ENCODE measurements at places on chromosomes 3 and 15. TPM values are rescaled to one million over a fixed set of nuclear protein-coding genes. Genes with fewer than 3 reads are reported as not detected.

DNA sequence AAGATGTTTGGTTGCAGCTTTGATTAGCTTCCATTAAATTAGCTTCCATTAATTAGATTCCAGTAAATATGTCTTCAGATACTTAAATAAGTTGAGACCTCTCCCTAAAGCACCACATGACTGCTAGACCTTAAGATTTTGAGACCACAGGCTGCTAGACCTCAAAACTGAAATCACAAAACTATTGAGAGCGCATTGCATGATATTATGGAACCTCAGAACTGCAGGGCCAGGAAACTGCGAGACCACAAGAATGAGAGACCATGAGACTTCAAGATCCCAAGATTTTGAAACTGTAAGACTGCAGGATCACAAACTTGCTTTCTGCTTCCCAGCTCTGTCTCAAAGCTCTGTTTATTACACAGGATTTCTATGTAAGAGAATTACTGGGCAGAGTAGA is 87.4 kb downstream of the TRIM42 start:
- no peak overlapping the region for H3K27ac ChIP-seq
- H3K27me3 ChIP-seq: no peaks in the 10 kb centered on the region
- H3K36me3 ChIP-seq: no peaks in the 10 kb centered on the region
- no peaks in the 10 kb centered on the region for H3K4me1 ChIP-seq

DNA sequence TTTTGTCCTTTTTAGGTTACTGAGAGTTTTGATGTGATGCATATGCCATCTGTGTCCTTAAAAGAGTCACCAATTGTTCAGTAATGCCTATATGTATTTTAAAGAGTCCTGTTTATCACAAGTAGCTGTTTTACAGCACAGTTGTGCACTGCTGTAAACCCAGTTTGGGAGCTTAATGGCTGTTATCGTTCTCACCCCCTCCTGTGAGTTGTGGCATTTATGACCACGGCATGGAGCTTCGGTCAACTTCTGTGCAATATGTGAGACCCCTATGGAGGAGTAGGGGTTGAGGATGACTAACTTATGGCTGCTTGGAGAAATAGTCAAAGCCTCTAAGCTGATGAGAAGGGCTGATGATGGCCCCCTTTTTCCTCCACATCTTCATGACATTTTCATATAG is 67.2 kb downstream of the ARHGEF26 start:
- H3K36me3 ChIP-seq: no peaks in the 10 kb centered on the region
- no peaks in the 10 kb centered on the region for H3K27me3 ChIP-seq
- no peak for DNase-seq
- H3K4me3 ChIP-seq: no peak overlapping the region

GRCh38 chr15:80514071-80514780 is 110.0 kb downstream of the ARNT2 start:
- no peak for DNase-seq
- no peaks in the 10 kb centered on the region for H3K36me3 ChIP-seq
- H3K4me1 ChIP-seq: no peaks in the 10 kb centered on the region
- H3K27me3 ChIP-seq: no peaks in the 10 kb centered on the region
- no peak overlapping the region for H3K27ac ChIP-seq
- H3K4me3 ChIP-seq: no peak overlapping the region

GRCh38 chr3:150871192-150871591 is 34.0 kb downstream of the MINDY4B start:
- H3K27me3 ChIP-seq: no peaks in the 10 kb centered on the region
- no peak for DNase-seq
- no peak overlapping the region for H3K4me3 ChIP-seq
- no peak overlapping the region for H3K27ac ChIP-seq
- no peaks in the 10 kb centered on the region for H3K4me1 ChIP-seq

DNA sequence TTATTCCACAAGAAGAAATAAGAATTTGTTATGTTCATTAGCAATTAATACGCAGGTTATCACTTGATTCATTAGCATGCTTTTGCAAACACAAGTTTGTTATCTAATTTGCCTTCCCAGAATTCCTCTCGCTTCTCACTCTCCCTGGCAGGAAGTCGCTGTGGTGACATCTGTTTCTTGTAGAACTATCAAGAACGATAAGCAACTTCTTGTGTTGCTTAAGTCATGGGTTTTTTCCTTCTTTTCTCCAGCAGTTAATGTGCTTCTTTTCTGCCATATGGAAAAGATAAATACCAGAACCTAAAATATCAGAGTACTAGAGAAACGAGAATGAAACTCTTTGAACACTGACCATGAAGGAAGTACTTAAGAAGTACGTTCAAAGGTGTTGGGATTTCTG is 99.8 kb upstream of the CHMP2B start:
- no peaks in the 10 kb centered on the region for H3K27me3 ChIP-seq
- H3K4me1 ChIP-seq: no peaks in the 10 kb centered on the region
- no peaks in the 10 kb centered on the region for H3K36me3 ChIP-seq
- H3K27ac ChIP-seq: no peak overlapping the region
- H3K4me3 ChIP-seq: no peak overlapping the region

DNA sequence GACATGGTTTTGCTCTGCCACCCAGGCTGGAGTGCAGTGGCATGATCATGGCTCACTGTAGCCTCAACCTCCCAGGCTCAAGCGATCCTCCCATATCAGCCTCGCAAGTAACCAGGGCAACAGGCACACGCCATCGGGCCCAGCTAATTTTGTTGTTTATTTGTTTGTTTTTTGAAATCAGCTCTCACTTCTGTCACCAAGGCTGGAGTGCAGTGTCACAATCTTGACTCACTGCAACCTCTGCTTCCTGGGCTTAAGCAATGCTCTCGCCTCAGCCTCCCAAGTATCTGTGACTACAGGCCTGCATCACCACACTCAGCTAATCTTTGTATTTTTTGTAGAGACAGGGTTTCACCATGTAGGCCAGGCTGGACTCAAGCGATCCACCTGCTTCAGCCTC is 26.3 kb upstream of the PLCH1 start:
- no peak overlapping the region for H3K27ac ChIP-seq
- H3K36me3 ChIP-seq: no peaks in the 10 kb centered on the region
- H3K27me3 ChIP-seq: no peaks in the 10 kb centered on the region
- H3K4me3 ChIP-seq: no peak overlapping the region

DNA sequence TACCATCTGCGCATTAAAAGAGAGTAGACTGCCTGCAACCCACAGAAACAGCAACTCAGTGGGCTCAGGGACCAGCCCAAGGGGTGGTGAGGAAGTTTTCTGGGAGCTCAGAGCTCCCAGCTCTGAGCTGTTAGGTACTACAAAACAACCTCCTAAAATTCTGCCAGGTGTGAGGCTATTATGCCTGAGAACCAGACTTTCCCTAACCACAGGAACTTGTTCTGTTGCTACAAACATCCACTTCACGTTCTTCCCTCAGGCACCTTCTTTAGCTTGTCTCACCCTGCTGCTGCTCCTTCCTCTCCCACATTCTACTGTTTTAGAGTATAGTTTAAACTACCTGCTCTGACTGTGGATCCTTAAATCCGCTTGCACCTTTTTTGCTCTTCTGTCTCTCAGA is 399.4 kb downstream of the ROBO1 start:
- H3K27ac ChIP-seq: no peak overlapping the region
- no peak for DNase-seq
- no peaks in the 10 kb centered on the region for H3K4me1 ChIP-seq
- H3K36me3 ChIP-seq: no peaks in the 10 kb centered on the region
- H3K27me3 ChIP-seq: no peaks in the 10 kb centered on the region
- H3K4me3 ChIP-seq: no peak overlapping the region

DNA sequence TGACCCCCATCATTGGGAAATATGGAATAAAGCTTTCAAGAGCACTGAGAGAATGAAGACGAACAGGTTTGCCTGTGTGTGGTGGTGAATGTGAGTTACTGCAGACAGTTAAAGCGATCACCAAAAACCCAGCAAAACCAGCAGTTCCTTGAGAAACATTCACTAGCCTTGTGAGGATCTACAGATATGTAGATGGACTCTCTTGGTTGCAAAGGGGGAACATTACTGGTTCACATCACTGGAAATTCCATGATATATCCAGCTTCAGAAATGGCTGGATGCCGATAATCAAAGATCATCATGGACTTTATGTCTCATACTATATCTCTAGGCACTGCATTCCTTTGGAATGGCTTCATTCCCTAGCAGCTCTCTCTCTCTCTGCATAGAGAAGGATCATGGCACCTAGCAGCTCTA is 10.2 kb upstream of the HERC1 start:
- DNase-seq: no peak
- no peak overlapping the region for H3K4me3 ChIP-seq
- no peaks in the 10 kb centered on the region for H3K27me3 ChIP-seq

- H3K4me1 ChIP-seq: no peaks in the 10 kb centered on the region
- DNase-seq: no peak
- no peak overlapping the region for H3K4me3 ChIP-seq
- H3K27ac ChIP-seq: peak overlapping the region; percentile 43
- no peaks in the 10 kb centered on the region for H3K36me3 ChIP-seq
Observed at GRCh38 chr3:150469031-150469930, 61.2 kb downstream of the TSC22D2 start.

GRCh38 chr3:190360228-190360627 is 27.7 kb upstream of the CLDN16 start:
- H3K36me3 ChIP-seq: no peaks in the 10 kb centered on the region
- no peak overlapping the region for H3K27ac ChIP-seq
- no peak for DNase-seq
- H3K4me3 ChIP-seq: no peak overlapping the region

DNA sequence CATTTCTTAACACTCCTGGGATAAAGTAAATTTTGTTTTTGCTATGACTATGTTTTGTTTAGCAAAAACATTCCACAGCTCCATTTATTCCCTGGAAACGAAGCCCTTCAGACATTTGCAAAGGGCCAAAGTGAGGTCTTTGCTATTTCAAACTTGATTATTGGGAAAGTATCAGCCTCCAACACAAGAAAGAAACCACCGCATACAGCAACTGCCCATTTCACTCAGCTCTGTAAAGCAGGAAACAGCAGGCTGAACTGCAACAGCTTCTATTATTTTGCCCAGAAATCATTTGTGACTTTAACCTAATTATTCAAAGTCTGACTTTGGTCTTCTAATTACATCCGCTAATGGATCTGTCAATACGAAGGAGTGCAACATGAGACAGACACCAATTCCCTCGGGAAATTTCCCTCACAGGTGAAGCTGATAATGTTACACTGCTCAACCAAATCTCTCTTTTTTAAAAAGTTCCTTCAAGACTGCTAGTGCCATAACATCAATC is 72.1 kb downstream of the RFTN1 start:
- no peak overlapping the region for H3K4me3 ChIP-seq
- no peak for DNase-seq
- no peaks in the 10 kb centered on the region for H3K4me1 ChIP-seq
- H3K27me3 ChIP-seq: no peaks in the 10 kb centered on the region
- H3K36me3 ChIP-seq: no peaks in the 10 kb centered on the region
- no peak overlapping the region for H3K27ac ChIP-seq

- H3K4me1 ChIP-seq: peaks cover 28% of the 10 kb centered on the region
- peak within 1 kb of the TSS; percentile 78 for H3K4me3 ChIP-seq
- peak within 1 kb of the TSS; percentile 52 for H3K27ac ChIP-seq
- H3K27me3 ChIP-seq: peaks cover 3% of the 10 kb centered on the region
Observed at GRCh38 chr15:38252481-38253350, at the start of gene SPRED1. SPRED1 (plus strand) TSS chr15:38252836; CDS start chr15:38253186, 350 bp downstream.

DNA sequence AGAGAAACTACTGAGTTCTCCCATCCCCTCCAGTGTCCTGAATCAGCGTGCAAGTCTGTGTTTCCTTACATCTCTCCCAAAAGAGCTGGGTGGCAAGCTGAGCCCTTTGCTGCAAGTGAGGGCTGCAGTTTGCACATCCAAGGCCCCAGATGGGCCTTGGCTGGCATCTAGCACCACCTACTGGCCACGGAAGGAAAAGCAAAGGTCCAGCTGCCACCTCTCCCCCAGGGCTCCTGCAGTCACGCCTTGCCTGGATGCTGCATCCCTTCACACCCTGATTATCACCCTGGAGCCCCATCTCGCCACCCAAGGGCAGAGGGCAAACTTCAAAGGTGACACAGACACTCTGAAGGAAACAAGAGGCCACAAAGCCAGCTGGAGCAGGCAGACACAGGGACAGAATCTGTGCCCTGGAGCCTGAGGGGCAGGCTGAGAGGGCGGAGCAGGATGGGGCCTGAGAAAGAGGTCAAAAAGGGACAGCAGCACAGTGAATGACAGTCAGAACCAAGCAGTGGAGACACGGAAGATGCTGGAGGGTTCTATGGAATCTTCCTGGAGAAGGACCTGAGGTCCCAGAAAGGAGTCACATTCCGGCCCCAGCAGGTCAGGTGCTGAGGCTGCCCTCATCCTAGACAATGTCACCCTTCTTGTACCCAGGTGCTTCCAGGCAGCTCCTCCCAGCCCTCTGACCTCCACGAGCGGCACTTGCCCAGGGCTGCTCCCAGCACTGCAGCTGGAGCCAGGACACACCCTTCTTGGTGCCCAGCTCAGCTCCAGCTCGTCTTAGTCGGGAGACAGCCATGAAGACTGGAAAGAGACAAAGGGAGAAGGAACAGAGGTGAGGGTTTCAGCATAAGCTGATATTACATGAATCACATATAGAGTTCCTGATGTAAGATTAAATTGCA is 18.3 kb upstream of the NTRK3 start:
- no peaks in the 10 kb centered on the region for H3K4me1 ChIP-seq
- H3K36me3 ChIP-seq: no peaks in the 10 kb centered on the region
- H3K4me3 ChIP-seq: no peak overlapping the region
- DNase-seq: peak; percentile 22
- H3K27me3 ChIP-seq: no peaks in the 10 kb centered on the region

- no peak for DNase-seq
- no peak overlapping the region for H3K4me3 ChIP-seq
- no peaks in the 10 kb centered on the region for H3K27me3 ChIP-seq
Observed at GRCh38 chr3:192417017-192417416, 310.3 kb downstream of the FGF12 start.

- no peaks in the 10 kb centered on the region for H3K36me3 ChIP-seq
- no peak overlapping the region for H3K27ac ChIP-seq
- no peak for DNase-seq
- H3K27me3 ChIP-seq: no peaks in the 10 kb centered on the region
- no peaks in the 10 kb centered on the region for H3K4me1 ChIP-seq
Observed at GRCh38 chr3:76245622-76246021, 460.3 kb upstream of the ZNF717 start.

GRCh38 chr3:169998668-169999131 is 32.1 kb downstream of the SEC62 start:
- H3K4me1 ChIP-seq: peaks cover 16% of the 10 kb centered on the region
- H3K4me3 ChIP-seq: no peak overlapping the region
- H3K36me3 ChIP-seq: no peaks in the 10 kb centered on the region
- DNase-seq: no peak
- H3K27ac ChIP-seq: no peak overlapping the region

- no peak for DNase-seq
- H3K36me3 ChIP-seq: no peaks in the 10 kb centered on the region
- peak overlapping the region; percentile 85 for H3K4me3 ChIP-seq
- peaks cover 37% of the 10 kb centered on the region for H3K4me1 ChIP-seq
Observed at GRCh38 chr3:149128821-149129220, 617 bp upstream of the HPS3 start.

GRCh38 chr3:128506754-128507153 is 13.8 kb upstream of the GATA2 start:
- H3K27ac ChIP-seq: no peak overlapping the region
- H3K27me3 ChIP-seq: no peaks in the 10 kb centered on the region
- no peak for DNase-seq
- no peak overlapping the region for H3K4me3 ChIP-seq
- H3K36me3 ChIP-seq: no peaks in the 10 kb centered on the region

GRCh38 chr3:10524799-10525301 is 19.5 kb upstream of the ATP2B2 start:
- H3K4me3 ChIP-seq: no peak overlapping the region
- no peaks in the 10 kb centered on the region for H3K4me1 ChIP-seq
- H3K27me3 ChIP-seq: no peaks in the 10 kb centered on the region
- DNase-seq: no peak

CLRN1 gene
- total RNA-seq: not detected

TMC3 gene
- total RNA-seq: not detected

LRRC2 gene
- 0.04 TPM for total RNA-seq

KLHL40 gene
- not detected for total RNA-seq

CCDC9B gene
- total RNA-seq: 0.47 TPM

CNTN3 gene
- total RNA-seq: not detected

SCN11A gene
- total RNA-seq: 0.09 TPM

FAM174B gene
- 3.9 TPM for total RNA-seq

NECTIN3 gene
- total RNA-seq: 12.8 TPM

KIAA1143 gene
- total RNA-seq: 41.7 TPM

Measured in CD8-positive, alpha-beta memory T cell (primary cell).